ENCODE measurements at places on chromosomes 16 and 17. TPM values are rescaled to one million over a fixed set of nuclear protein-coding genes. Genes with fewer than 3 reads are reported as not detected.

The MT3 gene
- total RNA-seq, result not detected

The MYO15B gene
- total RNA-seq, result 279 TPM

The SNX20 gene
- total RNA-seq, result 2.7 TPM

GRCh38 chr17:1078831-1079561, 82.1 kb downstream of the TIMM22 start:
- DNase-seq, result no peak
